GM06990 (cell line): ENCODE measurements at places on chromosomes 1 and 21.

DNA sequence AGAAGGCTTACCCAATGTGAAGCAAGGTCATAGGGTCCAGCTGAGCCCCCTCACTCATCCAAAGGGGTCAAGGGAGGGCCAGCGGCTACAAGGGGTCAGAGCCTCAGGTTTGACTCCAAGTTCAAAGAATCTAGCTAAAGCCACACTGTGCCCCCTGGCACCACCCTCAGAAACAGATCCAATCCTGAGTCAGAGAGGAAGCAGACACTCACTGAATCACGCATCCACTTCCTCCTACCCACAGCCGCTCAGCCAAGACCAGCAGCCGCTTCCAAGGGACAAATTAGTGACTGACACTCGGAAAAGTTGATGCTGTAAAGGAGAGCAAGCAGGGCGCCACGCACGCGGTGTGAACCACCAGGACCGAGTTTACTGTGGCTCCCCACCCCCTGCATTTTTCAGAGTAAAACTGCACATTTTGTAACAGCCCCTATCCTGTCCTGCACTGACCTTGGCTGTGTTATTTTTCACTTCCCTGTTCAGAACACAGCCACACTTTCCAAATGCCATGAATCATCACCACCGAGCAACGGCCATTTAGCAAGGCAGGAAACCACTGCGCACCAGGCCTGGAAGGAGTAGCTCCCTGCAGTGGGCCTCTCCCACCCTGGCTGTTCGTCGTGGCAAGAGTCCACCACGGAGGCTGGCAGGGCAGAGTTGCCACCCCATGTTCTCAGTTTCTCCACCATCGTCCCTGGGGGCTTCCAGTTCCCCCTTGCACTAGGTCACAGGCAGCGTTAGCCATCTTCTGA is 147.8 kb downstream of the TOMM20 start:
- peak; percentile 87 for DNase-seq

DNA sequence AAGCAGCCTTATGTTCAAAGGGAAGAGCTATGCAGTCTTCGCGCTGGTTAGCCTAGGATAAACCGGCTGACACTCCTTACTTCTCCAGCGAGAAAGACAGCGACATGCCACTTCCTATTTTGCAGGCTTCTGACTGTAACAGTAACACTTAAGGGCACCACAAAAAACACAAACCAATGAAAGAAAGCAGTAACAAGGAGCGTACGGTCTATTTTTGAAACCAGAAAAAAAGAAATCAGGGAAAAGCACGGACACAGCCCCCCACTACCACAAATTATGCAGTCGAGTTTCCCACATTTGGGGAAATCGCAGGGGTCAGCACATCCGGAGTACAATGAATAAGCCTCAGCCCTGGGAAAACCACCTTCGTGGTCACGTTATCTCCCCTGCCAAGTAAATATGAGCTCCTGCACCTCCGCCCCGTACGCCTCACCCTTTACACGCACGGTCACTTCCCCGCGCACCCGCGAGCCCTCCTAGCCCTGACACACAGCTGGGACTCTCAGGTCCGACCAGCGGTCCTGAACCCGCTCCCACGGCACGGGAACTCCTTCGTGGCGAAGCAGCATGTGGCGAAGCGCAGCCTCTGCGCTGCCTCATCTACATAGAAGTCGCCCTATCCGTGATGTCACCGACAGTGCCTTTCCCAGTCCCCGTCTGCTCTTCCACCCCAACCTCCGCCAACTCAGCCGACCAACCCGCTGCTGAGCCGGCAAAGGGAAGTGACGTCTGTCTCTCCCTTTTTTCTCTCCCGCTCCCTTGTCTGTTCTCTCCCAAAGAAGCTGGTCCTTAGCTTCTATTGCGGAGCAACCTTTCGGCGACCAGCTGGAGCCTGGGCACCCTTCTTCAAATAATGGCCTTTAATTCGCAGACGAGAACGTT is 40.9 kb upstream of the PPIAL4F start:
- DNase-seq, result peak; percentile 85

DNA sequence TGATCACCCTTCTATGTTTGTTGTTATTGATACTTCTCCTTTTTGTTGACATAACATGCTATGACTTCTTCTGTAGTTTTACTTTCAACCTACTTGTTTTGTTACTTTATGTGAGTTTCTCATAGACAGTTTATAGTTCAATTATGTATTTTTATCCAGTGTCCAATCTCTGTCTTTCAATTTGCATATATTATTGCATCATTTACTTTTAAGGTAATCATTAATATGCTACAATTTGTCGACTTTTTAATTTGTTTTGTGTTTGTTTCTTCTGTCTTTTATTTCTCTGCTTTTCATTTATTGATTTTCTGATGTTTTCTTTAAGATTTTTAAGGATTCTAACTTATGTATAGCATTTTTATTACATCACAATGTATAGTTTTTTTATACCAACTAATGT is 10.3 kb downstream of the OR13G1 start:
- no peak for DNase-seq

DNA sequence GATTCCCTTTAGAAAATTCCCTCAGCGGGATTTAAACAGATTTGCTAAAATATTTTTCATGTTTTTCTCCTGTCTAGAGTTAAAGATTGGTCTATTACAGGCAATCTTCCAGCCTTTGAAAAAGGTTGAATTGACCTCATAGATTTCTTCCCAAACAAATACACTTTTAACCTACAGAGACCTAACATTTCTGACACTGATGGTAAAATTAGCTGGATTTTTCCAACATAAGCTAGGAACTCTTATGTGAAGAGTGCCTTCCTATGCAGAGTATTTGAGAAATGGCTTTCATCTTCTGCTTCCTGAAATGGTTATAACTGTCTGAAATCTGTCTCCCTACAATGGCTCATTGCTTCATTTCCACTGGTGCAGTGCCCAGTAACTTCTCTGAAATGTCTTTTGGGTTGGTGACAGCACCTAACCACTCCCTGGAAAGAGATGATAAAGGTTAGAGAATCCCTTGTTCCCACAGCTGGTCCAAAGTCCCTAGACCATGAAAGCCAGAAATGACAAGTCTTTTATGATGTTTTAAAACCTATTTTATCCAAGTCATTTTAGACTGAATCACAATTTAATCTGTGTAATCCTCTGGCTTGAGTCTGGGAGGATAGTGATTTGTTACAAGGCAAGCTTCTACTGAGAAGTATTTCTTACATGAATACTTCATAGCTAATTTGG is 269.4 kb downstream of the BACH1 start:
- DNase-seq, result no peak

DNA sequence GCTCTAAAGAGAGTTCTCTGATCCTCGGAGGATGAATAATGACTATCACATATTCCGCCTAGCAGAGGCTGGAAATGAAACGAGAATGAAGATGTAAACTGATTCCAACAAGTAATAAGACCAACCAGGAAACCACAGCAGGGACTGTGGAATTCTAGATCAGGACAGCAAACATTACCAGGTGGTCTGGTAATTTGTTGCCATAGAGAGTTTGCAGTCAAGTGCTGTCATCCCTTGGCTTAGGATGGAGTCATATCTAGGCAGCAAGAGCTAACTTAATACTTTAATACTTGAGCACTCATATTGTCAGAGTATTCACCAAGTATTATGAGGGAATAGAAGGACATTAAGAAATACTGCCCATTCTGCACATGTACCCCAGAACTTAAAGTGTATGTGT is 45.1 kb upstream of the MUTYH start:
- no peak for DNase-seq

DNA sequence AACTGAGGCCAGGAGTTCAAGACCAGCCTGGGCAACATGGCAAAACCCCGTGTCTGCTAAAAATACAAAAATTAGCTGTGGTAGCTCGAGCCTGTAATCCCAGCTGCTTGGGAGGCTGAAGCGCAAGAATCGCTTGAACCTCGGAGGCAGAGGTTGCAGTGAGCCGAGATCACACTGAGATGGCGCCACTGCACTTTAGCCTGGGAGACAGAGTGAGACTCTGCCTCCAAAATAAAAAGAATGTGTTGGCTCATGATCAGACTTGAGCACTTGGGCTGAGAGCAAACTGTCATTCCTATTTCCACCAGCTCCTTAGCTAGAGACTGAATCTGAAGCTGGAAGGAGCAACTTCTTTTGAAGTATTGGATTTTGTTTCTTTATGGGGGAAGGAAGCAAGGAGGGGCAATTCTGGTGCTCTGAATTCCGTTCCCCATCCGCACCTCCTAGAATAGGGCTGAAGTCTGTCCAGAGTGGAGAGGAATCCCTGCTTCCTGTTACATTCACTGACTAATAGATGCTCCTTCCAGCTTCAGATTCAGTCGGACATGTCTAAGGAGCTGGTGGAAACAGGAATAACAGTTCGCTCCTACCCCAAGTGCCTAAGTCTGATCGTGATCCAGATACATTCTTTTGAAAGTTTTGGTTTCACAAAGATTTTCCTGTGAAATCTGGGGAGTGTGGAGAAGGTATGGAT is 3.8 kb downstream of the ZNF672 start:
- DNase-seq, result no peak

- no peak for DNase-seq
Observed at GRCh38 chr1:242467556-242468145, 56.8 kb downstream of the PLD5 start.

DNA sequence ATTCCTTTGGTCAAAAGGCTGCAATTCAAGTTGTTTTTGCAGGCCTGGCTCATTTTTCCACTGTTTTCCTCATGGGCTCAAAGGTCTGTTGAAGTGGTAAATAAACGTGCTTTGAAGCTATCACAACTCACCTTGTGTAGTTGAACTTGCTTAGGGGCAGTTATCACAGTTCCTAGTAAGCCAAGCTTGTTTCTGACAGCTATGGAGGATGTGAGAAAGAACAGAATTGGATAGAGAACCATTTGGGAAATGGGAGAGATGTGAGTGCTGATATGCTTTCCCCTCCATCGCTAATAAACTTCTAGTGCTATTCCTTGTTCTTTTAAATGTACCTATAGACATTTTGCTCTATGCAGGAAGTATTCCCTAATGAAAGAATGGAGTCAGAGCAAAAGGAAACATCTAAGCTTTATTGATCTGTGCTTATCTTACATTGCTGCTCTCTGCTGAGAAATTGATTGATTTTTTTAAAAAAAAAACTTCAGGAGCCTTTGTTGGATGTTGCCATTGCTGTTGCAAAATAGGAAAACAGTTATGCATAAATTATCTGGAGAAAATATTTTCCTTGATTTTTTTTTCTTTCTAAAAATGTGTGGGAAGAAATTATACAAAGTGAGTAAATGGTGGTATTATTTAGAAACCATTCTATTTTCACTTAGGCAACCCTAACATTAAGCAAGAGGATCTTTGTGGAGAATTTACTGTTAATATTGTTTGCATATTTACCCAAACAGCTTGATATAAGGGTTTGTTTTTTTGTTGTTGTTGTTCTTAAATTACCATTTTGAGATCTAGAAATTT is 118.2 kb downstream of the MAGI3 start:
- DNase-seq, result no peak
